NCI-H2081 (cell line): ENCODE measurements at places on chromosomes 1 and 21.

DNA sequence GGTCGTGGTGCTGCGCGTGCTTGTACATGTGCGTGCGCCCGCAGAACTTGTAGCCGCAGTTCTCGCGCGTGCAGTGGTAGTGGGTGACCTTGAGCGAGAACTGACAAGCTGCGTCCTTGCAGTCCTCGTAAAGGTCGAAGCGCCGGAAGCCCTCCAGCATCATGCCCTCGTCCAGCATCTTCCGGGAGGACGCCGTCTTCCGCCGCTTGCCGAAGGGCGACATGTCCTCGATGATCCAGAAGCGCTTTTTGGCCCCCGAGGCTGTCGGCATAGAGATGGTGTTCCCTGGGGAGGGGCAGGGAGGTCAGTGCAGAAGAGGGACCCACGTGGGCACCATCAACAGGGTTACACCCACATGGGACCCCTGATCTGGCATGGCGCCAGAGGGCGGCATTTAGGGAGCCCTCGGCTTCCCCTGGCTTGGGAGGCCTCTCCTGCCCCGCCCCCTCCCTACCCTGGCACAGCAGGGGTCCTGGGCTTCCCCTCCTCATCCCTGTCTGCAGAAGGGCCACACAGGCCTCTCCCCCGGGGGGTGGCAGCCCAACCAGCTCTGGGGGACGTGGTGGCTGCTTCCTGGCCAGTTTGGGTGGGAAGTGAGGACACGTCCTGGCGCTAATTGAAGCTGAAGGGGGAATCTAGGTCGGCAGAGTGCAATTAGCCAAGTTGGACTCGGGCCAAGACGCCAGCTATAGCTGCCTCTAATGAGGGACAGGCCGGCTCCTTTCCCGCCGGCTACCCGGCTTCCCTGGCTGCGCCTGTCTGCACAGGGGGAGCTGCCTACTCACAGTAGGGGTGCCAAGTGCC is 156.5 kb downstream of the CASZ1 start:
- peak; percentile 83 for DNase-seq

- DNase-seq, result no peak
These were observed 479.2 kb upstream of the USP24 start for GRCh38 chr1:55694310-55694801.

- DNase-seq, result no peak
These were observed 21.3 kb upstream of the KCNE2 start for GRCh38 chr21:34342476-34342875.

GRCh38 chr1:175338387-175339135 is 146.0 kb upstream of the KIAA0040 start:
- DNase-seq, result no peak

- no peak for DNase-seq
These were observed 7.7 kb upstream of the ECE1 start for GRCh38 chr1:21297975-21298374.

- DNase-seq, result no peak
These were observed 853.9 kb downstream of the KCNT2 start for GRCh38 chr1:195754303-195754702.
